ENCODE measurements at places on chromosomes 13 and 19.

GRCh38 chr13:54536112-54536511, 1507.5 kb downstream of the OLFM4 start:
- no peak for DNase-seq

- no peak for DNase-seq
Observed at GRCh38 chr19:5314012-5314906, 26.4 kb downstream of the PTPRS start.

DNA sequence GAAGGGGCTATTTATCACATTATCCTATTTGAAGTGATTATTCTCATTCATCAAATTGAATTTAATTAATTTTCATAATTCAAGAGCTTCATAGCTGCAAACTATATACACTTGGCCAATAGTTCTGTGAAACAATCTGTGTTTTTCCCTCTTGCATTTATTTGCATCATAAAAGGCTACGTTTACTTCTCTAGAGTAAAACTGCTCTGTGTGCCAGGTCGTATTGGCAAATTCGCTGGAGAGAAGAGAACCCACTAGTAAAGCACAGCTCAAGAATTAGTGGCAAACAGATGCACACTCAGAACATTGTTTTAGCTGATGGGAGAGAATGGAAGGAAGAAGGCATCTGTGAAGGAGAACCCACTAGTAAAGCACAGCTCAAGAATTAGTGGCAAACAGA, 81.8 kb downstream of the CYSLTR2 start:
- DNase-seq = no peak

DNA sequence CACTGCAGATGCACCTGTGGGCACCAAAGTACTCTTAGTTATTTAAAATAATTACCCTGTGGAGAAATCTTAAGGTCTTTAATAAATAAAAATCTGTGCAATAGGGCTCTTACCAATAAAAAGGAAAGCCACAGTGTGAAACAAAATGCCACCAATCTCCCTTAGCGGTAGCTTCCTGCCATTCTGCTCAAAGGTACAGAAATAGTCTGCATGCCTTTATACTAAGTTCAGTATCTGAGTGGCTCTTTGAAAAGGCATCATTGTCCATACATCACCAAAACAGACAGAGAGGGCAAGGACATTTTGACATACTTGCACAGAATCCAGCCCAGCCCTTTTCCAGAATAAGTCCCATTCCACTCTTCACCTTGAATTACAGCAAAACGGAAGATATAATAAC, 161.0 kb downstream of the KLF12 start:
- no peak for DNase-seq

GRCh38 chr13:31794452-31794851, 55.1 kb downstream of the RXFP2 start:
- DNase-seq = no peak

DNA sequence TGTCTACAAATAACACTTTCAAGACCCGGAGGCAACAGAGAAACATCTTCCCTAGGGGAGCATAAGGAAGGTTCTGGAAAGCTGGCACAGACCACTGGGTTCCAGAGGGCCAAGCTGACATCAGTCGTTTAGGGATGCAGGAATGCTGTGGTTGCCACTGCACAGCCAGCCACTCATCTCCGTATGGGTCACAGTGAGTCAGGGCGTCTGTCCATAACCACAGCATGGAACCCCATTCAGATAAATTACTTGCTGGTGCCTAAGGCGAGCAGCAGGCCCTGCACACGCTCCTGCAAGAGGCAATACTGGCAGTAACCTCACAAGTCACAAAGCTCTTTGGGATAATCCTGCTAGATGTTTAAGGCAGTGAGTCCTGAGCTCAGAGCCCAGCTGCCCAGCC, 140.9 kb upstream of the UBL3 start:
- no peak for DNase-seq

GRCh38 chr19:40356681-40357595, 8.4 kb downstream of the PLD3 start:
- no peak for DNase-seq

GRCh38 chr19:6069268-6069791, 41.0 kb downstream of the RFX2 start:
- DNase-seq = no peak

DNA sequence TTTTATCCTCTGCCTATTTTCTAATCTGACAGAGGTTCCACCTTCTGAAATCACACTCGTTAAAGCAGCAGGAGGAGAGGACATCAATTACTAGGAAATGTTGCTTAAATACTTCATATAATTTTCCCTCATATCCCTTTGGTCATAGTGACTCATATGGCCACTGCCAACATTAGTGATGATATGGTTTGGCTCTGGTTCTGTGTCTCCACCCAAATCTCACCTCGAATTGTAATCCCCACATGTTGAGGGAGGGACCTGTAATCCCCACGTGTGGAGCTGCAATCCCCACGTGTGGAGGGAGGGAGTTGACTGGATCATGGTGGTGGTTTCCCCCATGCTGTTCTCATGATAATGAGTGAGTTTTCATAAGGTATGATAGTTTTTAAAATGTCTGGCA, 618.4 kb upstream of the SLITRK5 start:
- no peak for DNase-seq

DNA sequence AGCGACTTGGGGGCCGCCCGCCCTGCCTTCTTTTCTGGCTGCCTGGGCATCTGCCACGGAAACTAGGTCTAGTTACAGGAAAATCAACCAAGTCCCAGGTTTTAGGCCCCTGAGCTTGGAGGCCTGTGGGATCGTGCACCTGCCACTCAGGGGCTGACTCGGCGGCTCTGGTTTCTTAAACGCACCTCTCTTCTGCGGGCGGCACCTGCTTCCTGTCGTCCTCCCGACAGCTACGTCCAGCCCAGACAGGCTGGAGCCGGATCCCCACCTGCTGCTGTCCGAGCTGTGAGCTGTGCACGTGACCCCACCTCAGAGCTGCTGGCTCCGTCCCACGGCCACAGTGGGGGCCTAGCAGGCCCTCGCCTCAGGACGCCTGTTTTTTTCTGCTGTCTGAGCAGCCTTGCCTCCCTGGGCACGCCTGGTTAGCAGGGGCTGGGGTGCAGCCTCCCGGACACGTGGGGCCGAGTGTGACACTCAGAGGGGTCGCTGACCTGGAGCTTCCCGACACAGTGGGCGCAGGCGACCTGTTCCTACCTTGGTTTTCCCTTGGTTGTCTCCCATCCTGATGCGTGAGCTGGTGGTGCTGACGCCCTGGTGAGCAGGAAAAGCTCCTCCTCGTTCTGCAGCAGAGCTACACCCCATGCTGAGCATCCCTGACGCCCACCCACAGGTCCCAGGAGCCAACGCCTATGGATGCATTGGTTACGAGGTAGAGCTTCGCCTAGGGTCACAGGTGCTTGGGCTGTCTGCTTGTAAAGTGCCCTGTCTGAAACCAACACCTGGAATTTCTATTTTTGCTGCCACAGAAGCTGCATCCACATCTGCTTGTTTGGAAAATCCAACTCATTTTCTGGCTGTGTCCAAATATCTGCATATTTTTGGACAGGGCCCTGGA, 17.5 kb downstream of the TMEM255B start:
- DNase-seq = no peak

GRCh38 chr13:113548778-113549621, 35.6 kb upstream of the TFDP1 start:
- no peak for DNase-seq

GRCh38 chr13:108326309-108326708, 56.8 kb downstream of the TNFSF13B start:
- DNase-seq = no peak

DNA sequence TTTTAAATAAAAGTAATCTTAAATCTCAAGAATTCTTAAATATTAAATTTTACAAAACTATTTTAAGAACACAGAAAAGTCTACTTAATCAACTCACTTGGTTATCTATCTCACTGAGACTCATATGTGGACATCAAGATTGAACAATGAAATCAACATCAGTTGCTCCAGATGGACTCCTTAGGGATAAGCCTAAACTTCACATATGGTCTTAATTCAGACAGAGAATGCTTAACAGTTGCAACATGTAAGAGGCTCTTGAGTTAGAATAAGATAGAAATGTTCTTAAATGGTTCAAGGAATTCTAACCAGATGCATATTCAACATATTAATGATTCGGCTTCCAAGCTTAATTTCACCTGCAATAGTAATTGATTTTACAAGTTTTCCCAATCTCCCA, 1730.9 kb downstream of the PCDH9 start:
- DNase-seq = no peak

DNA sequence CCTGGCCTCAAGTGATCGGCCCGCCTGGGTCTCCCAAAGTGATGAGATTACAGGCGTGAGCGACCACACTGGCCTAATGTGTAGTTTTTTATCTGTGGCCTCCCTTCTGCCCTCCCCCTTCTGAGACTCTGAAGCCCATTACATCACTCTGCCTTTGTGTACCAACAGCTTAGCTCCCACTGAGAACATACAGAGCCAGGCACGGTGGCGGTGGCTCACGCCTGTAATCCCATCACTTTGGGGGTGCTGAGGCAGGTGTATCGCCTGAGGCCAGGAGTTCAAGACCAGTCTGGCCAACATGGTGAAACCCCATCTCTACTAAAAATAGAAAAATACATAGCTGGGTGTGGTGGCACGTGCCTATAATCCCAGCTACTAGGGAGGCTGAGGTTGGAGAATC, 12.6 kb downstream of the NCR1 start:
- no peak for DNase-seq

DNA sequence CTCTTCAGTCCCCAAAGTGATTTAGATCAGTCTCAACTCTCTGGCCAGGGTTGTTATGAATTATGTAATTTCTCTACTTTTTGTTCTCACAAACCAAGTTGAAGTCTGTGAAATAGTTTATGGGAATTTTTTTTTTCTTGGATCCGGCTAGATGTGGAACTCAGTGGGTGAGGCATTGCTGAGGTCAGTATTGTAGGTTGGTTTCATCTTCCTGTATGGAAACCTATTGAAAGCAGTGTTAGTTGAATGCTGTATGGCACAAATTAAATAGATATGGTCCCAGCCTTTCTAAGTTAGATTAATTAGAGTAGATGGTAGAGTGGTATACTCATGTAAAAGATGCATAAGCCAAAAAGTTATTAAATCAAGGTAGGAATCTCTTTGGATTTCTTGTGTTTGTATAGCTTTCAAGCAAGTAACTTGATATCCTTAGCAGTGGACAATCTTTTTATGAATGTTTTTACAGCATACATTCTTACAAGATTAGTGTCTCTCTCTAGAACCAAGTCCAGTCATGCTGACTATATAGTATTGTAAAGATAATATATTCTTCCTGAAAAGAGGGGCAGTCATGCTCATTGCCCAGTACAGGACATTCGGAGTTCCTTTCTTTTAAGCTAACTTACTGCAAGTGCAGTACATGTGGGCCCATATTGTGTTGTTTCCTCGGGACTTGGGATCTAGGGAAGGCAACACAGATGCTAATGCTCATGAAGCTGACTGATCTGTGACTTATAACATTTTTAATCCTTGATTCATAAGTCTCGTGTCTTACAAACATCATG, 2541.1 kb downstream of the PCDH9 start:
- no peak for DNase-seq

- DNase-seq = no peak
Observed at GRCh38 chr13:21709697-21710096, 38.8 kb downstream of the FGF9 start.

- no peak for DNase-seq
Observed at GRCh38 chr13:70310396-70311119, 202.3 kb upstream of the KLHL1 start.

GRCh38 chr13:75153834-75154233, 328.1 kb downstream of the TBC1D4 start:
- DNase-seq = no peak
